Activated gamma-delta T cell treated with Interleukin-2 at 50 U/mL for 16 hours (primary cell): ENCODE measurements at places on chromosomes 13 and 19.

- no peak for DNase-seq
These were observed 16.8 kb upstream of the SLC46A3 start for GRCh38 chr13:28735481-28736029.

- DNase-seq, result no peak
These were observed 113.1 kb downstream of the KLF5 start for GRCh38 chr13:73171926-73172325.

- DNase-seq, result no peak
These were observed 562.1 kb upstream of the ATXN8OS start for GRCh38 chr13:69545551-69545950.

DNA sequence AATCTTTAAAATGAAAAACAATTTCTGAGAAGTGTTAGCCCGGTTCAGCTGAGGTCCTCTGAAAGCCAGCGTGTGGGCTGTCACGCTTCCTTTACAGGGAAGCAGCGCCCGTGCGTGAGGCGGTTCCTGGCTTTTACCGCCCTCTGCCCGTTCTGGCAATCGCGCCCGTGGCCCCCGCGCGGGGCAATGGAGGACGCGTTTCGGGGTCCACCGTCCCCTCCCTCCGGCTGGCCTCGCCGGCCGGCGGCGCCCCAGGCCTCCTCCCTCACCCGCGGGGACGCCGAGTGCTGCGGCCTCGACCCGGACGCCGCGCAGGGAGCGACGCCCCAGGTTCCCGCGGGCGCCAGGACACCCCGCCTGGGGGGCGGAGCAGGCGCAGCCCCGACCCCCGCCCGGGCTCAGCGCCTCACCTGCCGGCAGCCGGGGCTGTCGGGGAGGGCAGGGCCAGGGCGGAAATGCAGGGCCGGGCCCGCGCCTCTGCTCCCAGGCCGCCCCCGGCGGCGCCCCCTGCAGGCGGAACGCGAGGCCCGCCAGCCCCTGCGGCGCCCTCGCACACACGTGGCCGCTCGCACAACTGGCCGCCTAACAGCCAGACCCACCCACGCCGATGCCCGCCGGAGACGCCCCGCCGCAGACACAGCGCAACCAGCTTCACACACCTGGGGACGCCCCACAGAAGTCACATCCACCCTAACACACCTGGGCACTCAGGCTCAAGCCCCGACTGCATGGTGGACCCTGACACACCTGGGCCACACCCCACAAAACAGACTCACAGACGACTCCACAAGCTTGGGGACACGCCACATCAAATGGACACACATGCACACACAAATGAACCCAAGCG, at the start of gene GGACT:
TSS of gene GGACT (minus strand) at position 459 of the 847 bp plus-strand sequence. CDS start 56,198 bp downstream, outside the sequence.
- peak; percentile 82 for DNase-seq

- peak; percentile 94 for DNase-seq
These were observed at the start of gene SPATA13 for GRCh38 chr13:24160458-24161009. SPATA13 (plus strand) TSS chr13:24160720; CDS start chr13:24222930, 62,210 bp downstream.

- DNase-seq, result no peak
These were observed 797.7 kb upstream of the ARGLU1 start for GRCh38 chr13:107365466-107366215.

GRCh38 chr19:43798546-43799409, 3.5 kb downstream of the LYPD5 start:
- DNase-seq, result peak; percentile 51

DNA sequence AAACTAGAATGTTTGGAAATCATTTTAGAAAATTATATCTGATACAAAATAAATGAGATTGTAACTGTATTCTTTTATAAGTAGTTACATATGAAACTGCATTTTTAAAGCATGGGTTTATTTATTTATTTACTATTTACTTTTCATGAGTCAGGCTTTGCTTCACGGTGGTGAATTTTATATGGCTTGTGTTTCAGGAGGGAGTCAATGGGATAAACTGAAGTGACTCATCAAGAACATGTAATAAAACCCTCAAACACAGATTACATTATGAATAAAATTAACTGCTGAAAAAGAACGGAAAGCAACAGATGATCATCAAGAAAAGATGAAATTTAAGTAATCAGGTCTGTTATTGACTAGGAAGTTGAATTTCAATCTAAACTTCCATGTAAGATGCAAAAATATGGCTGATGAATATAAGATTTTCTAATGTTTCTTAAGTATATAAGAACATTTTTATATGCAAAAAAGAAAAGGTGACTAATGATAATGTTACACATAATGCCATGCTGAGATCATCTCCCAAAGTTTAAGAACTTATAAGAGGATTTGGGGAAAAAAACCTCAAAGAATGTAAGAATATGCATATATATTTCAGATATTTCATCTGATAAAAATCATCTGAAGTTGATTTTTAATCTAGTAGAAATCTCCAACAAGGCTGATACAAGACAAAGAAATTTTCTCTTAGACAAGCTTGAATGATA, 383.6 kb downstream of the SLITRK1 start:
- DNase-seq, result no peak

DNA sequence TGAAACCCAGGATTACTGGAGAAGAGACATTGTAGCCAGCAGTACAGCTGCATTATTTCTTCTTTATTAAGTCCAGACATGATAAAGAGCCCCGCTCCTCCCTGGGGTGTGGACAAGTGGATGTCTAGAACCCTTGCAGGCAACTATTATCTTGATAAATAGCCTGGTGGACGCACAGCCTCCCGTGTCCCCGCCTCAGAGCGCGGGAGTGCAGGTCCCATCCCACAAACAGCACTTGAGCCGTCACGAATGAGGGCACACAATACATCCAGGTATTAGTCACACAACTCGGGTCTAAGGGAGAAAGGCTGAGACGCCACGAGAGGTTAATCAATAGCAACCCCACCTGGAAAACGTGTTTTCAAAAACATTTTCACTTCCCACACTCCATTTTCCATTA, 213.2 kb upstream of the SOX1 start:
- DNase-seq, result no peak

GRCh38 chr13:45809801-45810394, 41.7 kb downstream of the SIAH3 start:
- DNase-seq, result no peak

GRCh38 chr13:32300920-32301319, 14.2 kb downstream of the ZAR1L start:
- no peak for DNase-seq

DNA sequence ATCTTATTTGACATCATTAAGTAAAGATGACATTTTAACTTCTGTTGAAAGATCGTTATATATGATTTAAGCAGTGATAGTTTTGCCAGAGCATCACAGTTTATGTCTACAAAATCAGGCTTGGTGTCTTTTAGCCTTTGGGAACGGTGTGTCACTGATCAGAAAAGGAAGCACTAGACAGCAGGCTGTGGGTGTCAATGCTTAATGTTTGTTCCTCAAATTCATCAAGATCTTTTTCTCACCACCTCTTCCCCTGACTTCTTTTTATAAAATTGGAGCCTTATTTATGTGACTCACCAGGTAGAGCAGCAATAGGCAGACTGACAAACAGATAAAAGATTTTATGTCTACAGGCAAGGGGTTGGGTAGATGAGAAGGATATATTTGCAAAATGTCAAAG, 1558.5 kb downstream of the EFNB2 start:
- DNase-seq, result no peak

GRCh38 chr13:75492389-75492788, 10.4 kb upstream of the TBC1D4 start:
- DNase-seq, result no peak

DNA sequence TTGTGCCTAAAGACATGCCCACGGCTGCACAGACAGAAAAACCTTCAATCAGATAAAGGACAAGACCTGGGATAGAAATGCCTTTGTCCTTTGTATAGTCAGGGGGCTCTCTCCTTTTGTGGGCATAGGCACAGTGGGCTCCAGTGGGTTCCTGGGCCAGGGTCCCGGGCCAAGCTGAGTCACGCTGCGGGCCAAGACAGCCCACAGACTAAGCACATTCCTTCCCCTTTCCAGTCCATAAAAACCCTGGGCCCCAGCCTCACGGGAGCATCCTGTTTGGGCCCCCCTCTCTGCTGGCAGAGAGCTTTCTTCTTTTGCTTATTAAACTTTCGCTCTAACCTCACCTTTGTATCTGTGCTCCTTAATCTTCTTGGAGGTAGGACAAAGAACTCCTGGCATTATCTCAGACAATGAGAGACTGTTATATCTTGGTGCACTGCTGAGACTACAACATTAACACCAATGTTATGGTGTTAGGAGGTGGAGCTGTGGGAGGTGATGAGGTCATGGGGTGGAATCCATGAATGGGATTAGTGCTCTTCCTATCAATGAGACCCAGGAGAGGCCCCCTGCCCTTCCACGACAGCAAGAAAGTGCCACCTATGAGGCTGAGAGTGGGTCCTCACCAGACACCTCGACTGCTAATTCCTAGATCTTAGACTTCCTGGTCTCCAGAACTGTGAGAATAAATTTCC, 20.8 kb upstream of the FBXL3 start:
- no peak for DNase-seq

DNA sequence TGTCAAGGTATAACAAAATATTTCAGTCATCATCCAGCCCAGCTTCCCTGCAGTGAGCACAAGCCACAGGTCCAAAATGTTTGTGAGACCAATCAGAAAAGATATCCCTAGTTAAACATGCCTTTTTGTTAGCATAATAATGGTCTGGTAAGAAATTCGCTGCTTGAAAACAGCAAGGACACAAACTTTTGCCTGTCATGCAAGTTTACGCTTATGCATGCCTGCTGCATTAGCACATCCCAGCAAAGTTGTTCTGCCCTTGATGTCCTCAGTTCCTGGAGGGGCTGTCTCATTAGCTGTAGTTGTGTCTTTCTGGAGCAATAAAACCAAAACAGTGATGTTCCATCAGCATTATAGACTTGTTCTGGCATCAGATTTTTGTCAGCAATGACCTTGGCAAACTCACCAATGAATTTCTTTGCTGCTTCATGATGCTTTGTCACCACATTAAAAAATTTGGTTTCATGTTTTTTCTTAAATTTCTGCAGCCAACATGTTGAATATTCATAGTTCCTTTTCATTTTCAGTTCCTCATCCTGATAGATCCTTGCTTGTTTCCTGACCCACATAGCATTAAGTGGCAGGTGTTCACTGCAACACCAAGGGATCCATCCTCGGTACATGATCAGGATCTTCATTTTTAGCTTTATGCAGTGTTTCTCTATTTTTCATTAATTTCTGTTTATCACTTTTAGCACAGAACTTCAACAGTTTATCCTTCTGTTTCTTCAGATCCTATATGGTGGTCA, 72.0 kb upstream of the GPR183 start:
- DNase-seq, result no peak

DNA sequence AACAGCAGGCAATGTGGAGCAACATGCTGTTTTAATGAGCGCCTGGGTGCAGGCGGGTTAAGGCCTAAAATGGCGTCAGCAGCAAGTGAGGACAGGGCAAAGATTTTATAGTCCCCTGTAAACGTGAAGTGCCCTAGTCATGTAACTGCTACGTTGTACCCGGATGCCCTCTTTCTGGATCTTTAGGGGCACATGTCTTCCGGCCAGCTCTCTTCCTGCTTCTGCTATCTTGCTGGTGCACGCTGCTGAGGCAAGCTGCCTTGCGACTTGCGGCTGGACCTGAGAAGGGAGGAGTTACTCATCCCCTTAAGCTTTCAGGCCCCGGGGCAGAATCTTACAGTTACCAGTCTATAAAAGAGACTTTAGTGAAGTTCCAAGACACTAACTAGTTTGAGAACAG, 303.6 kb upstream of the DACH1 start:
- DNase-seq, result no peak

DNA sequence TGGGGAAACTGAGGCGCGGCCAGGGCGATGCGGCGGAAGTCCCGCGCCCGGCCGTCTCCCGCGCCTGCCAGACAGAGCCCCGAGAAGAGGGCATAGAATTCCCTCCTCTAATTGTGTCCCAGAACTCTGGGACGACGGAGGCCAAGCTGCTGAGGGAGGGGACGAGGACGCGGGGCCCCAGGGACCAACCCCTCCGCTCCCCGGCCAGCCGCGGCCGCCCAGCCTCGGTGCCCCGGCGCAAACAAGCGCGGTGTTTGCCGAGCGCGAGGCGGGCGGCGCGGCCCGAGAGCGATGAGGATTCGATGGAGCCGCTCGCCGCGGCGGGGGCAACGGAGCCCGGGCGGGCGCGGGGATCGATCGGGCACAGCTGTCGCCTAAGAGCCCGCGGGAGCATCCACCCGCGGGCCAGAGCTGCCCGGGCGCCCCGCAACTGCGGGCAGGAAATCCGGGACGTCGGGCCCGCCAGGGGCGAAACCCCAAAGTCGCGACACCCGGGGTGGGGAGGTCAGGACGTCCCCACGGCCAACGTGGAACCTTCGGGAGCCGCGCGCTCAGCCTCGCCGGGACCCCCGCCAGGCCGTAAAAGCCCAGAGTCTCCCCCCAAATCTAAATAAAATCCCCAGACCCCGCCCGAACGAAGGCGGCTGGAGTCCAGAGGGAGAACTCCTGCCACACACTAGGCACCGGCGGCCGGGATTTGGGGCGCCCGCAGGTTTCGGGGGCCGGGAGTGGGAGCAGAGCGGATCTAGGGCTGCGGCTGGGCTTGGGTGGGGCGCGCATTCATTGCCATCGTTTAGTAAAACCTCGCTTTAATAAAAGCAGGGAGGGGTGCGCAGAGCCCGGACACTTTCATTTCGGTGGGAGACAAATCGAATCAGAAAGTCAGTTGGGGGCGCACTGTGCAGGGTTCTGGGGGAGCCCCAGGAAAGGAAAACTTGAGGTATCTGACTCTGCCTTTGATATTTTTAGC, 3.6 kb upstream of the ONECUT3 start:
- no peak for DNase-seq

DNA sequence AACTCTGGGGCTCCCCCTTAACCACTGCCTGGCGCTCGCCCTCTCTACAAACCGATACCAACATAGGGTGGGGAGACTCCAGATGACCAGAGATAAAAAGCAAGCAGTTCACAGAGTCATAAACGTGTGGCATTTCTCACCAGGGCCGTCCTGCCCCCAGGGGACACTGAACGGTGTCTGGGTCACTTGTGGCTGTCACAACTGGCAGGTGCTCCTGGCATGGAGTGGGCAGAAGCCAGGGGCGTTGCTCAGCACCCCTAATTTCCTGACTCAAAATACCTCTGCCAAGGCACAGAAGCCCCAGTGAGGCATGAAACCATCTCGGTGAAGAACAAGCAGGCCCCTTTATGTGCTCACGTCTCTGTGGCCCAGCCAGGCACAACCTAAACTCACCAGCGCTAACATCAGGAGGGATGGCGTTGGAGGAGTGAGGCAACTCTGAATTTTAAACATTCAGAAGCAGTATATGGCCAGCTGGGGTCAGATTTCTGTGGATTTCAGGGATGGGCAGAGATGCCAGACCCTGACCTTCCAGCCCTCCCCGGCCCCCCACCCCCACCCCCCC, 1.8 kb downstream of the PIP5K1C start:
- DNase-seq, result no peak

- no peak for DNase-seq
These were observed 238.6 kb upstream of the CSNK1A1L start for GRCh38 chr13:37344056-37344455.
